Anterior cingulate cortex (tissue), 58 donors: ENCODE measurements at places on chromosomes 2 and 18.
A peak's percentile ranks its signal among the peaks of the same experiment; 100 is the strongest.

GRCh38 chr2:137050949-137051348, 285.6 kb downstream of the THSD7B start:
- no peak for DNase-seq

DNA sequence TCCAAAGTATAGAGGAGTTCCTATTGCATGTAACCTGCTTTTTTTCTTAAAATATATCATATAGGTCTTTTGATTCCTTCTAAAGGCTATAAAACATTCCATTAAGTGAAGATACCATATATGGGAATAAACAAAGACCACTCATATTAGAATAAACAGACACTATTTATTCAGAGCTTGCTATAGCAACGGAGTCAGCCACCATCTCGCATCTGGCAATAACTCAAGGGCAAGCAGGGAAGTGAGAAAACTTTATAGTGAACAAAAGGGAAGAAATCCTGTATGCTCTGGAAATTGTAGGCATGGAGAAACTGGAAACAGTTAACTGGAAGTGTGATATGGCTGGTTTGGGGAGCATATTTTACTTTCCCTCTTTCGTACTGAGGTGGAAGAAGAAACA, 301.9 kb downstream of the PTH2R start:
- DNase-seq: no peak

- no peak for DNase-seq
Observed at GRCh38 chr2:169260246-169260645, 102.1 kb downstream of the LRP2 start.

- DNase-seq: no peak
Observed at GRCh38 chr2:9405636-9406035, 17.7 kb downstream of the ITGB1BP1 start.

- no peak for DNase-seq
Observed at GRCh38 chr2:71834796-71835195, 312.9 kb downstream of the CYP26B1 start.

GRCh38 chr2:173589604-173590275, 235.1 kb downstream of the CDCA7 start:
- DNase-seq: no peak

DNA sequence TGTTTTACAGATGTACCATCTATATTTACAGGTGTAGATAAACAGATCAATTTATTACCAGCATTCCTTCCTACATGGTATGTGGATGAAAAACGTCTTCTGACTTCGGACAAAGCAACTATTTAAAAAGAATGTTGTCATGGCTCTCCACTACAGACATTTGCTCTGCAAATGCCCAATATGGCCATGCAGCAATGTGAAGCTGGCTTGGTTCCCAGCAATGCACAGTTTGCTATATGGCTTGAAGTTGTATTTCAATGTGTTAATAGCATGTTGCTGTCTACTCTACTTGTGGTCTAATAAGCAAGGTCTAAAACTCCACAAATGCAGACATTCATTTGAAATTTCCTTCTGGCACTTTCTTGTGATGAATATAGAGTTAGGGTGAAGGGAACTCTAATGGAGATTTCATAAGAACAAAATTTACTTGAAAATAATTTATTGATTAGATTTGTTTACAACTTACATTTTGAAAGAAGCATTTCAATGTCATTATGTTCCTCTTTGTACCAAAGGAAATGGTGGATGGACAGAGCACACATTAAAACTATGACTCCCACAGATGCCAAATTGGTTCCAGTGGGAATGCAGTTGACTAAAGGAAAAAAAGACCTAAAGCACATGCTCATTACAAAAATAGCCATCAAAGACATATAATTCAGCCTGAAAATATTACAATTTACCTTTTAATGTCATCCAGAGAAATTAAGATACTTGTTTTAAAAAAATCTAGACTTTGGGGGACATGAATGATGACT, 234.0 kb downstream of the DYM start:
- DNase-seq: no peak

GRCh38 chr18:65049586-65049985, 701.2 kb upstream of the CDH7 start:
- DNase-seq: no peak

- DNase-seq: no peak
Observed at GRCh38 chr2:1488181-1488671, 75.0 kb downstream of the TPO start.

DNA sequence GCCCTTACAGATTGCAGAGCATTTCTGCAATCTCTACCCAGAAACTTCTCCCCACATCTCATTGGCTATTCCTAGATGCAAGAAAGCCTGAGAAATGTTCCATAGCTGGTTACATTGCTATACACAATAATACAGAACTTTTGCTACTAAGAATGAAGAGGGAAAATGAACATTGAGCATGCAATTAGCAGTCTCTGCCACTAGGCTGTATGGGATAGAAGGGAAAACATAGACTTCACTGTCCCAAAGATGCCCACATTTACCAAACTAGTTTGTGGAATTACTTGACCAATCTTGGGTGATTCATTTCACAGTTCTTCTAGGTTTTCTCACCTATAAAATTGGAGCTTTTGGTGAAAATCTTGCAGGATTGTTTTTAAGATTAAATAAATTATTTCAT, 265.7 kb upstream of the NT5C1B start:
- no peak for DNase-seq

DNA sequence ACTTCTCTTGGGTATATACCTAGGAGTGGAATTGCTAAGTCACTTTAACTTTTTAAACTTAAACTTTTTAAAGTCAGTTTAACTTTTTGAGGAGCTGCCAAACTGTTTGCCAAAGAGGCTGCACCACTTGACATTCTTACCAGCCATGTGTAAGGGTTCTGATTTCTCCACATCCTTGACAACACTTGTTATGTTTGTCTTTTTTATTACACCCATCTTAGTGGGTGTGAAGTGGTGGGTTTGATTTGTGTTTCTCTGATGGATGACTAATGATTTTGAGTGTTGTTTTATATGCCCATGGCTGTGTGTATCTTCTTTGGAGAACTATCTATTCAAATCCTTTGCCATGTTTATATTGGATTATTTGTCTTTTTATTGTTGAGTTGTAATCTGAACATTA, 13.6 kb downstream of the ASAP2 start:
- no peak for DNase-seq

GRCh38 chr2:79972661-79973060, 331.9 kb downstream of the LRRTM1 start:
- DNase-seq: no peak

GRCh38 chr2:60273836-60274235, 279.6 kb downstream of the BCL11A start:
- no peak for DNase-seq

GRCh38 chr2:237873897-237874551, 14.6 kb downstream of the RAMP1 start:
- DNase-seq: no peak

DNA sequence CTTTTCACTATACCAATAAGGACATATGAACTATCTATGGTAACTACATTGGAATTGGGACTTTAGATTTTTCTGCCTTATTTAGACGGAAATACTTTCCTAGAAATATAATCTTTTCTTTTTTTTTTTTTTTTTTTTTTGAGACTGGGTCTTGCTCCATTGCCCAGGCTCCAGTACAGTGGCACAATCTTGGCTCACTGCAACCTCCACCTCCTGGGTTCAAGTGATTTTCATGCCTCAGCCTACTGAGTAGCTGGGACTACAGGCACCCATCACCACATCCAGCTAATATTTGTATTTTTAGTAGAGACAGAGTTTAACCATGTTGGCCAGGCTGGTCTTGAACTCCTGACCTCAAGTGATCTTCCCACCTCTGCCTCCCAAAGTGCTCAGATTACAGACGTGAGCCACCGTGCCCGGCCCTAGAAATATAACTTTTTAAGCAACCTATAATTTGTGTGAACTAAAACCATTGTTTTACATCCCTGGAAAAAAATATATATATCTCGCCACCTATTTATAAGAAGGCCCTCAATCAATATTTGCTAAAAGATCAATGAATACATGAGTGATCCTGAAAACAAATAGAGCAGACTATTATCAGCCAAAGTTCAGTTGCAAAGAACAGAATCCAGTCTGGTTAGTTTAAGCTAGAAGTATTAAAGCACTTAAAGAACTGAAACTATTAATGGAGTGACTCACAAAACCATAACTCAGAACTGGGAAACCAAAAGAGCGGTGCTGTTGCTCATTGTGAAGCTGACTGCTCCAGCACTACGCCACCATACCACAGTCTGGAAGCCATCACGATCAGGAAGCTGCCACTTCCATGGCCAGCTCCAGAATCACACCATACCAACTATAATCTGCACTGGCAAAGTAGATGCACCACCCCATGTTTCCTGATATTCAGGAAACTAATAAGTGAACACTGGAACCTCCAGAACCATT, 8.4 kb upstream of the HNRNPLL start:
- DNase-seq: no peak

DNA sequence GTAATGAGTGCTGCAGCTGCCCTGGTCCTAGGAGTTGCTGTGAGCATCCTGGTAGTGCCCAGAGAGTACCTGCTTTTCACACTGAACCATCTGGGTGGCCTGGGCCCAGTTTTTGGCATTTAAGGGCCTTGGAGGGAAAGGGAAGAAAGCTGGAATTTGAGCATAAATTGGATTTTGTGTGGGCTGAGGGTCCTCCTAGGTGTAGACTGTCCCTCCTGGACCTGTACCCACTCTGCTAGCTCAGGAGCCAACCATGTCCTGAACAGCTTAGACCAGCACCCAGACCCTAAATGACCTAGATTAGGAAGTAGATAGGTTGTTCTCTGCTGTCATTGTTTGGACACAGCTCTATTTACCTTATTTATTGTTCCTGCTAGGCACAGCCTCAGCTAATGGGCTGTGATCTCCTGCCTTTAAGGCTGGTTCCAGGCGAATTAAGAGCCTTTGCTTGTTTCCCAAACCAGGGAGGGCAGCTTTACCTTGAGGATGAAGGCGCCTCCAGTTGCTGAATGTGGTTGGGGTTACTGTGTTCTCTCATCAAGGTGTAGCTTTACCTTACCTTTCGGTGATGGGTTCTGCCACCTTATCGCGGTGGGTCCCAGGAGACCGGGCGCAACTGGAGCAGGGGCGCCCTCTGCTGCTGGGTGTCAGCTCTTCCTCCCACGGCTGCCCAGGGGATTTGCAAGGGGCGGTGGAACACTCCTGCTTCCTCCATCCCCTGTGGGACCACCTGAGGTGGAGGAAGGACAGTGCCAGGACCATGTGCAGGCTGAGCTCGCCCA, 34.4 kb downstream of the ITGA6 start:
- DNase-seq: peak; percentile 48

GRCh38 chr18:58251416-58251815, 207.4 kb downstream of the NEDD4L start:
- no peak for DNase-seq
